Spinal cord (tissue), 10 donors: ENCODE measurements at places on chromosomes 2 and 18.

DNA sequence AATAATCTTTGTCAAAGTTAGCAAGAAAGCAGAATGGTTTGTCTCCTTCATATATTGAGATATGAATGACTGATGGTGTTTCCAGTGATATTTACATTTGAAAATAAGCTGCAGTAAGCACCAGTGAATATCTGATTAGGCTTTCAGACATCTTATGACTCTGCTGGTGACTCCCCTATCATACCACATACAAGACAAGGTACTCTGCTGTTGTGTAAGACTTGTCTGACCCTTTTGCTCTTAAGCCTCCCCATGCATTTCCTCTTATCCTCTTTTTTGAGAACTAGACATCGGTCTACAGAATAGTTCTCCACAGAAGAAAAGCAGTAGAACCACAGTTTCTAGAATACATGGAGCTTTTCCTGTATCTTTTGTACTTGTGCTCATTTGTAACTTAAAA, 9.3 kb downstream of the POLI start:
- DNase-seq: no peak

GRCh38 chr2:235612181-235612950, 118.5 kb downstream of the AGAP1 start:
- no peak for DNase-seq

GRCh38 chr2:12685145-12685544, 31.6 kb upstream of the TRIB2 start:
- DNase-seq: no peak

DNA sequence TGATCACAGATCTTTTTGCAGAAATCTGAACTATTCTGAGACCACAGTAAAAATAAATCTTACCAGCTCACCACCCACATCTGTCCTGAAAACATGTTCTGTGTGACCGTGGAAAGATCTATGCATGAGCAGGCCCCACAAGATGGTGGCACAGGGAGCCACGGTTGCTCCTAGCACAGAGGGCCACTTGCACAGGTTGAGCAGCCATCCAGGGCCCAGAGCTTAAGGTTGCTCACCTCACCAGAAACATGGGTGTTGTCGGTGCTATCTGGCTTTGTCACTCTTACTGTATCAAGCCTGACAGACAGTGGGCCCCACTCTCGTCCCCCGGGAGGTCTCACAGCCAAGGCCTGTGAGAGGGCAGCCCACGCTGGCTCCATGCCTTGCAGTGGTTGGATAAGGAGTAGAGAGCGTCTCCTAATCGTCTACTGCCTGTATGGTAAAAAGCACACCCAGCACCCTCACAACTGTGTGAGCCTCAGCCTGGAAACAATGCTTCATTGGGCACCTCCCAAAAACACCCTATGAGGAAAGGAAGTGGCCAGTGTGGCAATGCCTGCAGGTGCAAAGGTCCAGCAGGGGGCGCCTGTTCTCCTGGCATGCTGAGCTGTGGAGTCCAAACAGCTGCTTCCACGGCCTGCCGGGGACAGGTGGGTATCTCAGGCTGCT, 19.6 kb downstream of the TUBB6 start:
- DNase-seq: no peak

- peak; percentile 80 for DNase-seq
Measured at GRCh38 chr2:104758199-104758620, 95.7 kb upstream of the POU3F3 start.

DNA sequence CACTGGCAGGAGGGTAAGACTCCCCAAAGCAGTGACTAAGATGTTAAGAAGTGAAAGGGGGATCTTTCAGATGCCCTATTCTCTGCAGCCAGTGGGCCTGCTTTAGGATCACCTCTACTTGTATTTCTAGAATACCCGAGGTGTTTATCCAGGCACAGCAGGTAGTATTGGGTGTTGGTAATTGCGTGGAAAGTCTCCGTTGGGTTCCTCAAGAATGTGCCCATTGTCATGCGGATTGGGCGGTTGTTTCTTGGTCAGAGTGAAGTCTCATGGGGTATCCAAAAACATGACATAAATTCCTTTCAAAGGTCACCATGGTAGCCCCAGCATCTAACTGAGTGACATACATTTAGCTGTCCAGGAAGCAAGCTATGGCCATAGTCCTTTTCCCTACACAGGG, 308.8 kb downstream of the RPIA start:
- no peak for DNase-seq

DNA sequence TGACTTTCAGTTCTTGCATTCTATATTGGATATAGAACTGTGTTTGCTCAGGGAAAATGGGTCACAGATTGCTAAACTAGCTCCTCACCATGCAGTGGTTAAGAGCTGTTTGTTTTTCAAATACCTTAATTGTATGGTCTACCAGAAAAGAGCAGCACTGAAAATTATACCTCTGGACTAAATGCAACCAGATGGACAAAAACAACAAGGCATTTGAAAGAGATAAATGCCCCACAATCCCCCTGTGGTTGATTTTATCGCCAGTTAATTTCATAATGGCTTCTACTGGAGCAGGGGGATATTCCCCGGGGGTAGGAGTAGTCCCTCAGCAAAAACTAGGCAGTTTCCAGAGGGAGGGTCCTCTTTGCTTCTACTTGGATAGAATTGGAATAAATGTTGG, 267.9 kb upstream of the TNP1 start:
- DNase-seq: no peak

DNA sequence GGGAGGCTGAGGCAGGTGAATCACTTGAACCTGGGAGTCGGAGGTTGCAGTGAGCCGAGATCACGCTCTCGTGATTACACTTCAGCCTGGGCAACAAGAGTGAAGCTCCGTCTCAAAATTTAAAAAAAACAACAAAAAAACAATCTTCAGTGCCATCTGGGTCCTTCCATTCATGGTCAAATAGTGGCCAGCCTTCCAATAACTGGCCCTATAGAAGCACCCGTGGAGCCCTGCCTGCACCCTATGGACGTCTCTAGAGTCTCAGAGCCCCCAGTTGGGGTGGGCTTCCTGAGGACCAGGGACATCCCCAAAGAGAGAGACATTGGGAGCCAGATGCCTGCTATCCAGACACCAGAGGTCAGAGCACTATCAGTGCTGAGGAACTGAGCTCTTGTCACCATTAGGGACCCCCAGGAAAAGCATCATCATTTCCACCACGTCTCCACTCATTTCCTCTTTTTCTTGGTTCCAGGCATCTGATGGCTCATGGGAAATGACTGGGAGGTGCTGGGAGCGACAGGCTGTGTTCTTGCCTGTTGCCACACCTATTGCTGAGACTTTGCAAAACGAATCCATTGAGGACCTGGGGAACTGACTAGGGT, 9.4 kb downstream of the NEU2 start:
- no peak for DNase-seq

DNA sequence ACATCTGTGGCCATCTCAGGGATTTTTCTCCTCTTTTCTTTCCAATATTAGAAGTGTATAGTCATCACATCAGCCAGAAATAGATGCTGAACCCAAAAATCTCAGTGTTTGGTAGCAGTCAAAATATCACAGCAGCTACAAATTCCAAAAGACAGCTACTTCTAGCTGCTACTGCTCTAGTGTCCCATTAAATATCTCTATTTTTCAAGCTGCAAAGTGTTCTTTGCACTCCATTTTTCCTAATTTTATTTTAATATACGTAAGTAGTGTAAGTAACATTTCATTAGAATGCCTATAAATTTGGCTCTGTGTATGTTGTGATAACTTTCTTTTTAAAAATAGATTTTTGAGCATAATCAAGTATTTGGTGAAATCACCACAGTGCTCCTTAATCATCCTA, 967.3 kb downstream of the BCL11A start:
- no peak for DNase-seq

- DNase-seq: no peak
Measured at GRCh38 chr2:226661789-226662545, 137.7 kb downstream of the IRS1 start.

DNA sequence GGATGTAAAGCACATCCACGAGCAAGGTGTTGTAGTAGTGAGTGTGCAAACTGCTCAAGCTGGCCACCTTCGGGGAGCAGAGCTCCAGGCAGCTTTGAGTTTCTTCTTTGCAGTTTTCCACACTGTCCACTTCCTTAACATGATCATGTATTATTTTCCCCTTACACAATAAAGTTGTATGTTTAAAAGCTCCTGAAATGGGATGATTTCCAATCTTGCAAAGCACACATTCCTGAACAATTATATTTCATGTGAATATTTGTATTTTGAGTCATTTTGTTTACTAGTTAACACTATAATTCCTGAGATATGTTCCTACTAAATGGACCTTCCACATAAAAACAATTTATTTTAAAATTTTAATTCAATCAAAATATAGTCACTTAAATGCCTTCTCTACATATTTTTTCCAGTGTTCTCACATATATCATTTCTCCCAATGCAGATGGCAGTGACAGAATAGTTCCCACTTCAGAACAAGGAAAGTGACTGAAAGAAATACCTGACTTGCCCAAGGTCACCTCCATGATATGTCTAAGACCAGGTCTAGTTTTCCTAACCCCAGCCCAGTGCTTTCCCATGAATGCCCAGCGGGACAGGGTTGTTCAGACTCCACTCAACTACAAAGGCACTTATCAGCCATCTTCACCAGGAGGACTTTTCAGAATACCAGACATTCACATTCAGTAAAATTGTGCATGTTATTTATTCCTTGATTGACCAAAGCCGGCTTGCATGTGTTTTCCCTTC, 5.5 kb downstream of the CYB5A start:
- DNase-seq: no peak
